ENCODE measurements at places on chromosomes 6 and 20.

DNA sequence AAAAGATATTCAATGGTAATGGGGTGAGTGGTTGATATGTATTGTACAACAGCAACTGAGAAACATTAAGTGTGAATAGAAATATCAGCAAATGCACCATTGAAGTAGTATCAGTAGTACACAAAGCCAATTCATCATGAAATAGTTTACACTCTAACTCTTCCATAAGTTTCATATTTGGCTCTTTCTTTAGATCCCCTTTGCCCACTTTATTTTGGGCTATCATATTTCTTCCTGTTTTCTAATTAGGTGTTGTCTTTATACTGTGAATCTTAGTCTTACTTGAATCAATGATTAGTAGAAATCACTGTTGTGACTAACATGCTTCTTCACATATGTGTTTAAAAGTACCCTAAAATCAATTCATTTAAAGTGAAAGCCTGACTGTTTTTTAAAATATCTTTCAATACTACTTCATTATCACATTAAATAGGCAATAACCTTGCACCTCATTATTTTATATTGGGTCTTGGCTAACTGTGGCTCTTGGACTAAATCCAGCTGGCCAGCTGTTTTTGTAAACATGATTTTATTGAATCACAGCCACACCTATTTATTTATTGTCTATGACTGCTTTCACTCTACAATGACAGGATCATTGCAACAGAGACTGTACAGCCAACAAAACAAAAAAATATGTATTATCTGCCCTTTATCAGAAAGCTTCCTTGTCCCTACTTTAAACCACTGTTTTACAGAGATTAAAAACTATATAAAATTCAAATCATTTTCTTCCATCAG is 38.9 kb downstream of the EYS start:
- no peak for DNase-seq

DNA sequence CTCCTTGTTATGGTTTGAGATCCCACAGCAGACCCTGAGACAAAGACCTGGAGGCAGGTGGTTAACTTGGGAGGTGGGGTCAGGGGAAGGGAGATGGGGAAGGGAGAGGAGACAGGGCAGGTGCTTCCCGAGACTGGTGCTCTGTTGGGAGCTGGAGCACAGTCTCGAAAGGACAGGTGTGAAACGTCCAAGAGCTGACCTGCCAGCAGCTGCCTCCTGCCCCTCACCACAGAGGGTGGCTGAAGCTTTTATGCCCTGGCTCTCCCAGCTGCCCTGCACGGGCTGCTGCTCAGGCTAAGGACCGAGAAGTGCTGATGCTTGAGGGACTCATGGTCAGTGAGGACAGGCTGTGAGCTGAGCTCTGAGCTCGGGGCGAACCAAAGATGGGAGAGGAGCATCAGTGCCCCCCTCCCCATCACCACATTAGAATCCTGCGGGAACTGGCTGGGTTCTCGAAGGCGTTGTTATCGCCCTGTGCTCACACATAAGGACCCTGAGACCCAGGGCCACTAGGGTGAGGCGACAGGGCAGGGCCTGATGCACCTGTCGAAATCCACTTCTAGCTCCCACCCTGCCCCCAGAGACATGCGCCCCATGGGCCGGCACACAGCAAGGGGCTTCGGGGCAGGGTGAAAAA is 25.3 kb upstream of the CD93 start:
- no peak for DNase-seq

DNA sequence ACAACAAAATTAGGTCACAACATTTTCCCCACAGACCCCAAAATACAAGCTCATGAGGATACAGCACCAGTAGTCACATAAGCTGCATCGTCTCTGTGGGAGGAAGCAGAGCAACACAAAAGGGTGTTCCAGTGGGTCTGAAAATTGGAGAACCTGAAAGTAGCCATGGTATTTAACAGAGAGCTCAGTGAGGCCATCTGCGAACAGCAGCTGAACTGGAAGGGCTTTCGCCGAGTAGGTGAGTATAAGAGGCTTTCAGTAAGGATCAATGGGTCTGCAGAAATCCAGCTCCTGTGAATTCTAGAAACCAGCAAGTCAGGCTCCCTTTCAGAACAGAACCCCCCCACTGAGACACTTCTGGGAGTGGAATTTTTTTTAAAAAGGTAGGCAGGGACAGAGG is 120.0 kb upstream of the RREB1 start:
- no peak for DNase-seq

DNA sequence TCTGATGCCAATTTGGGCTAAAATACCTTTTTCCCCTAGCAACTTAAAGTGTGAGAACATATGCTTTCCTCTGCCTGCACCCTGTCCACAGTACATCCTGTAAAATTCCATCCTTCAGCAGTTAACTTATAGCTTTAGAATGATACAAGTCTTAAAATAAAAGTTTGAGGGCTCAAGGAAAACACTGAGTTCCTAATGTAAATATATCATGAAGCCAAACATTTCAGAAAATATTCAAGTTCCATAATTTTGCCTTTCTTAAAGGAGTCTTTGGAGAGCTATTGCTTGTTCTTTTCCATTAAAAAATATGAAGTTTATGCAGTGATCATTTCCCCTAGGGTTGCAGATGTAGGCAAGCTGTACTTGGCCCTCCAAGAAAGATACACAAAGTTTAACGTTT is 303.8 kb downstream of the COL12A1 start:
- no peak for DNase-seq

GRCh38 chr6:21270636-21271201 is 322.8 kb upstream of the SOX4 start:
- DNase-seq, result no peak

GRCh38 chr6:13838616-13839015 is 24.3 kb upstream of the MCUR1 start:
- no peak for DNase-seq
